ENCODE measurements at places on chromosomes 2 and 18.

DNA sequence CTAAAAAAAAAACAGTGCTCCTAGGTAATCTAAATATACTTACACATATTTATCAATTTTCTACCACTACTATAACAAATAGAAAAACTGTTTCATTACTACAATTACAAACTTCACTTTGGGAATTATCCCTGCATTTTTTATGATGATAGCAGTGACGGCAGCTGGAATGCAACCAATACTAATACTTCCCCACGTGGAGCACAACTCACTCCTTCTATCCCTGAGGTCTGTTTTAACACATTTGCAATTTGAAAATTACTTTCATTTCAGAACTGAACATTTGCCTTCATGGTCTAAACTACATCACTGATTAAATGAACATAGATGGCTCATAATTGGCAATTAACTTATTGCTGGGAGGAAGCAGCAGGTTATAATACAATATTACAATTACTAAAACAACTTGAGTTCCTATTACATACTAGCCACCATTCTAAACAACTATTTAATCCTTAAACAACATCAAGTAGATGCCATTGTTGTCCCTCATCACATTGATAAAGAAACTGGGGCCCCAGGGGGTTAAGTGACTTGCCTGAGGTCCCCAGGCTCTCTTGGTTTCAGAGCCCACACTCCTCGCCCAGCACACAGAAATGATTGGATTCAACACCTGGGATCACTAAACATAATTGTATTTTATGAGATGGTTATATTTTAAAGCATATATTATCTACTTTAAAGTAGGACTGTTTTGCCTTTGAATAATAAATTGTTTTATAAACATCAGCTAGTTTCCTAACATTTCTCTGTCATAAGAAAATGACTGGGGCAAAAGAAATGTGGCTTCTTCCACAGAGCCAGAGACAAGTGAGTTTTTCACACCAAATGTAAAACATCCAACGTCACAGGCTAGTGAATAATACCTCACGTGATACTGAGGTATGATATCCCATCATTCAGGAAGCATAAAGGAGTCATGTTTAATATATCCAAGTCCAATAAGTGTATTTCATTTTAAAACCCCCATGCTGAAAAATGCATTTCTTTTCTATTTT, 6.2 kb downstream of the COLEC12 start:
- DNase-seq = no peak

- DNase-seq = no peak
Measured at GRCh38 chr2:204468746-204469429, 76.4 kb upstream of the PARD3B start.

DNA sequence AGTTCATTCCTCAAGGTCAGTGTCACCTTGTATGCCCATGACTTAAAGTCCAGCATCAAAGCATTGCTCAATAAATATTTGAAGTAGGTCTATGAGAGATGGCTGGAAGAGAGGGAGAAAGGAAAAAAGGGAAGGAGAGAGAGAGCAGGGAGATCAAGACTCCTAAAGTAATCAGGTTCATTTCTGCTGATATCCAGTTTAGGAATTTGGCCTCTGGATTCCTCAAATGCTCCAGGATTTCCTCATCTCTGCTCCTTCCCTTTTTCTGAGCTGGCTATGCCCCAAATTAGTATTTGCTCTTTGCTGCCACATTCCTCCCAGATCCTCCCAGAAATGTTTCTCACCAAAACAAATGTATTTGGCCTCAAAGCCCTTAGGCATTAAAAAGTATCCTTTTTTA, 739.4 kb upstream of the CHAC2 start:
- DNase-seq = no peak

- no peak for DNase-seq
Measured at GRCh38 chr2:26400723-26401122, 997 bp upstream of the DRC1 start.

- DNase-seq = no peak
Measured at GRCh38 chr18:11842562-11842961, 8.7 kb upstream of the CHMP1B start.

DNA sequence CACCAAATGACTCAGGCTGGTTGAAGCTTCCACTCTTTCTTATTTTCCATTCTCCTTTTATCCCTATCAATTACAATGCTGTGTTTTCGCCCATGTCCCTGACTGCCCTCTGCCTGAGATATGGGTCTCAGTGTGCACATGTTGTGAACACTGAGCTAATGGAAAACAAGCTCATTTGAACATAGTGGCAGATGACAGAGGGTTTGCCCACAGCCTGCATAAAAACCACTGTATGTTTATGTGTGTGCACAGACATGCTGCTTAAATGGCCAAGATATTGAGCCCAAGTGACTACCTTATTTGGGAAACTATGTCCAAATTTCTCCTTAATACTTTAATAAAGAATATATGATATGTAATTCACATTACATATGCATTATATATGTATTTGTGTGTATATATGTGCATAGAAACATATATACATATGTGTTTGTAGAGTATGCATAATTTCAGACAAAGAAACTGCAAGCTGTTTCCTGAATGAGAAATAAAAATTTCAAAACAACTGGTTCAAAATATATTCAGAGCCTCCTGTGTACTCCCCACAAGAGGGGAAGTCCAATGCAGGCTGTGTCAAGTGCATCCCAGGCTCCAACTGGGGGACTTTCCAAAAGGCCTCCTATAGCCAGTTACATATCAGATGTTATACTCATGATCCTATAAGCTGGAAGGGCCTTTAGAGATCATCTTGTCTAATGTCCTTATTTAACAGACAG, 92.7 kb upstream of the CD302 start:
- no peak for DNase-seq

DNA sequence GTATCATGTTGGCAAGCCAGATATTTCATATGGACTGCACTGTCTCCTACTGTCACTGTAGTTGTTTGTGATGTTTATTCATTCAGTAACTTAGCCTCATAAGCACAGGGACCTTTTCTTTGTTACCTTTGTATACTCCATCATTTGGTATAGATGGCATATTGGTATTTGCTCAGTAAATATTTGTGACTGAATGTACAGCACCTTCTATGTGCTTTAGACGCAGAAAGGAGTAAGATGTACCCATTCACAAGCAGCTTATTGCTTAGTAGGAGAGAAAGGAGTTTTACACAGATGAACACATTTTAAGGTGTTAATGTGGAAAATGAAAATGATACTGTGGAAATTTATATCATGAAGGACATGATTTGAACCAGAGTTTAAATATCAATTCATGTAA, 12.0 kb downstream of the EPC2 start:
- DNase-seq = no peak

GRCh38 chr2:12442476-12442847, 274.3 kb upstream of the TRIB2 start:
- DNase-seq = no peak

GRCh38 chr2:148719941-148720436, 75.4 kb downstream of the EPC2 start:
- DNase-seq = no peak

- DNase-seq = no peak
Measured at GRCh38 chr2:193461431-193461934, 1266.8 kb upstream of the TMEFF2 start.

GRCh38 chr2:163887182-163887581, 151.4 kb upstream of the FIGN start:
- DNase-seq = no peak

DNA sequence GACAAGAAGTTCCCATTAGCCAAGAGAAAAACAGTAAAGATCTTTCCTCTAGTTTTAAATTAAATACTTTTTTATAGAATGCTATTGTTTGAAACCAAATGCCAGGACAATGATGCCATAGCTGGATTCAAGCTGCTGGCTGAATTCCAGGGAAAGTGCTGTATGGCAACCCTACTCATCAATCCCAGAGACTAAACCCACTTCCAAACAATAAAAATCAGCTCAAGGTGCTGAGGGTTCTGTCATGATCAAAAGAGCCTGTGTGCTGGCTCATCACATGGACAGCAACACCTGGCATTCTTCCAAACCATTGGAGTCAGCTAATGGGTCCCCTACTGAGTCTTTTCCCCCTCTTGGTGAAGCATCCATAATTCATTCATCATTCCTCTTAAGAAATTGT, 53.7 kb upstream of the PARD3B start:
- DNase-seq = no peak

- no peak for DNase-seq
Measured at GRCh38 chr2:18379870-18380269, 180.6 kb downstream of the RDH14 start.

DNA sequence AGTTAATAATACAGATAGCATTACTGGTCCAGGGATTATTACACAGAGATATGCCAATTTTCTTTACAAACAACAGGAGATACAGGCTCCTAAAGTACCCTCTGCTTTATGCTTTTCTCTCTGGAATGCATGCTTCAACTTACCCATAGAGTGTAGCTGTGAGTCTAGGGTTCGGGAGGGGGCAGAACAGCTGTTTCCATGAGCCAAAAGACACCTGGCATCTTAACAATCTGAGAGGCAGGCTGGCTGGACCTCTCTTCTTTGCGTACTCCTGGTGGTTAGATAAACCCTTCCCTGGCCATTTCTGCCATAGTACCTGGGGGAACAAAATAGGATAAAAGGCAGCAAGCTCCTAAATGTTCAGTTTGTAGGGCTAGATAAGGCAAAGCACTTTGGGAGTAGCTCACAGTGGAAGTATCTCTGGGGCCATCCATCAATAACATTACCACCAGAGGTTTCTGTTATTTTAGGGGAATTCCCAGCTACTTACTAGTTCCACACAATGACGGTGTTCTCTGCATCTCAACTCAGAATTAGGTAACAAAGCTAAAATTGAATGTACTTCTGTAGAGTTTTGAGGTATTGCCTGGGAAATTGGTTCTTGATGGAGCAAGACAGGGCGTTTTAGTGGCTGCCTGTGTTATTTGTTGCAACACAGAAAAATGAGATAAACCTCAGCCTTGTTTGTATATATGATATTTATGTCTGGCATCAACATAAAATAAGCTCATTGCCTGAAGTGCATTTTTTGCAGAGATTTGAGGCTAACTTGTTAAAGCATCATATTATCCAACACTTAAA, 6.2 kb upstream of the CCDC85A start:
- DNase-seq = no peak

DNA sequence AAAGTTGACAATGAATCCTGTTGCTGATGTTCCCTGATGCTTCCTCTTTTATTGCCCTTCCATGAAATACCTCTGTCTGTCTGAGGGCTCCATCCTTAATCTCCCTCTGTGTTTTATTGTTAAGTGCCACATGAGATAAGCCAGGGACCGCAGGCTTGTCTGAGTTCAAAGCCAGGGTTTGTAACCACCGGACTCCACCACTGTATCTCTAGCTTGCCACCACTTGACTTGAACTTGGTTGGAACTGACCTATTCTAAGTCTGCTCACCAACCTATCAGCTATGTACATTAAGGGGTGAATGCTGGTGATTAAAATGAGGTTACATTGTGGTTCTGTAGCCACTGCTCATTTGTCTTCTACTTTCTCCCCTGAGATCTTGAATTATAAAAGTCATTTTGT, 328.5 kb upstream of the ZEB2 start:
- DNase-seq = no peak

- DNase-seq = no peak
Measured at GRCh38 chr2:31266804-31267203, 32.9 kb downstream of the EHD3 start.

- DNase-seq = no peak
Measured at GRCh38 chr2:181310967-181311366, 146.2 kb upstream of the ITGA4 start.

DNA sequence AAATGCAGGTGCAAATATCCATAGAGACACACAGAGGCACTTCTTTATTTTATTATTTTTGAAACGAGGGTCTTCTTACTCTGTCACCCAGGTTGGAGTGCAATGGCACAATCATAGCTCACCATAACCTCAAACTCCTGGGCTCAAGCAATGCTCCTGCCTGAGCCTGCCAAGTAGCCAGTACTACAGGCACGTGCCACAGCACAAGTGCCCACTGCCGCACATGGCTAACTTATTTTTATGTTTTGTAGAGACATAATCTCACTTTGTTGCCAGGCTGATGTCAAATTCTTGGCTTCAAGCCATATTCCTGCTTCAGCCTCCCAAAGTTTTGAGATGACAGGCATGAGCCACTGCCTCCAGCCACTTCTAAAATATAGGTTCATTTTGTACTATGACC, 537.6 kb downstream of the THSD7B start:
- DNase-seq = no peak

DNA sequence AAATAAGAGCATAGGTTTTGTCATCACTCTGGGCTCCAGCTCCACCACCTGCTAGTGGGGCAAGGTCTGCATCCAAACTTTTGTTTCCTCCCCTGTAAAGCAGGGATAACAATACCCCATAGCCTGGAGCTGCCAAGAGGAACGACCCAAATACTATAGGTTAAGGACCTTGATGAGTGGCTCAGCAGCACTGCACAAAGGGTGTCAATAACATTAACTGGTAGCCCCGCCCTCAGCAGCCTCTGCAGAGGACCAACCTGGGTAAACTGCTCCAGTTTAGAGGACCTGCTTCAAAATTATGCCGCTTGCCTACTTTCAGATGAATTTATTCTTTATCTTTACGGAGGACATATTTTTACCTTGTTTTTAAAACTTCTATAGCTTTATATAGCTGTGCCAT, 65.8 kb upstream of the RIOK3 start:
- DNase-seq = no peak

DNA sequence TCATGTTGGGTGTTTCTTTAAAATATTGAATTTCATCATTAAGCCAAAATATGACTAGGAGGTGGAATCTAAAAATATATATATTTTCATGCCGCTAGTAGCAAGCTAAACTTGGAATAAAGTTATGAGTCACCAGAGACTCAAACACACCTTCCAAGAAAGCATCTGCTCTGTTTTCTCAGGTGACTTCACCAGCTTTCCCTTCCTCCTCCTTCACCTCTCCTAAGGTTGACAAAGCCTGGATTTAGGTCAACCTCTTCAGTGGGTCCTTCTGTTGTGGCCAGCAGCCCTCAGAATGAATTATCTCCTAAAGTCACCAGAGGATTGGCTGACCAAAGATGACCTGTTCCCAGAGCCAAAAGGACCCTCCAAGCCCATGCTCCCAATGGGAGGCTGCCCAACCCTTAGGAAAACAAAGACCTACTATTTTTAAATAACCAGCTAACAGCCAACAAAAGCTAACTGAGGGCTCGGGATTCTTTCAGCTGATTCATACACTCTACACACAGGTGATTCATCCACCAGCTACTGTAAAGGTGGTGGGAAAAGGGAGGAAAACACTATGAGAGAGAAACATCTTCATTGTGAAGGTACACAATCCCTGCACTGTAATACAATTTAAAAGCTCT, 113.9 kb downstream of the MYO5B start:
- DNase-seq = no peak

All from stimulated activated CD4-positive, alpha-beta T cell treated with anti-CD3 and anti-CD28 coated beads, TNF-alpha, amount 100 ng/mL, for 24 hours (primary cell).